H1 (cell line): ENCODE measurements at places on chromosomes 2 and 18. TPM values are rescaled to one million over a fixed set of nuclear protein-coding genes. Genes with fewer than 3 reads are reported as not detected.

CHN1 gene
- polyA plus RNA-seq, result 27.5 and 65.7 TPM in 2 replicates

VPS54 gene
- polyA plus RNA-seq, result 2.4 and 3.6 TPM in 2 replicates

GCG gene
- not detected in 2 replicates for polyA plus RNA-seq

CCDC85A gene
- 0.14 and 0.20 TPM in 2 replicates for polyA plus RNA-seq

C1QL2 gene
- 0.80 and 1.3 TPM in 2 replicates for polyA plus RNA-seq

CCDC178 gene
- 0.11 TPM in 1 of 2 replicates, not detected in the other for polyA plus RNA-seq

IL1RL1 gene
- not detected in 2 replicates for polyA plus RNA-seq

CD8B2 gene
- 0.02 and 0.03 TPM in 2 replicates for polyA plus RNA-seq

CMPK2 gene
- 0.46 and 0.53 TPM in 2 replicates for polyA plus RNA-seq

DSC2 gene
- 2.5 and 4.6 TPM in 2 replicates for polyA plus RNA-seq

GALR1 gene
- 0.09 TPM in 2 replicates for polyA plus RNA-seq

NETO1 gene
- 3.0 and 4.3 TPM in 2 replicates for polyA plus RNA-seq

MRPL53 gene
- 36.6 and 59.8 TPM in 2 replicates for polyA plus RNA-seq

RGPD6 gene
- 2.2 and 4.9 TPM in 2 replicates for polyA plus RNA-seq

DSC1 gene
- polyA plus RNA-seq, result 0.02 TPM in 1 of 2 replicates, not detected in the other

CCDC74B gene
- 6.4 and 8.1 TPM in 2 replicates for polyA plus RNA-seq

MPP4 gene
- polyA plus RNA-seq, result not detected in 2 replicates

SERPINB13 gene
- polyA plus RNA-seq, result not detected in 2 replicates

SGO2 gene
- polyA plus RNA-seq, result 1.6 and 2.4 TPM in 2 replicates

PIEZO2 gene
- polyA plus RNA-seq, result 4.7 and 6.0 TPM in 2 replicates

CEBPZOS gene
- polyA plus RNA-seq, result 20.5 and 27.3 TPM in 2 replicates

PLB1 gene
- polyA plus RNA-seq, result 0.08 and 0.36 TPM in 2 replicates

IL18RAP gene
- polyA plus RNA-seq, result not detected in 2 replicates

PLCD4 gene
- polyA plus RNA-seq, result 0.16 and 0.21 TPM in 2 replicates

RAB11FIP5 gene
- 6.3 and 9.0 TPM in 2 replicates for polyA plus RNA-seq

SP140 gene
- 0.23 and 0.31 TPM in 2 replicates for polyA plus RNA-seq

ARPC2 gene
- polyA plus RNA-seq, result 118 and 174 TPM in 2 replicates

RNF144A gene
- 14.0 and 14.1 TPM in 2 replicates for polyA plus RNA-seq

FSIP2 gene
- 0.17 and 0.47 TPM in 2 replicates for polyA plus RNA-seq

VPS4B gene
- polyA plus RNA-seq, result 6.1 and 7.2 TPM in 2 replicates

RNF125 gene
- polyA plus RNA-seq, result 10.5 and 14.3 TPM in 2 replicates

DYSF gene
- polyA plus RNA-seq, result 5.8 and 6.6 TPM in 2 replicates

CNRIP1 gene
- 5.0 and 7.0 TPM in 2 replicates for polyA plus RNA-seq

CYP27C1 gene
- polyA plus RNA-seq, result 1.3 and 1.4 TPM in 2 replicates

C2orf69 gene
- 3.9 and 5.1 TPM in 2 replicates for polyA plus RNA-seq

RALBP1 gene
- 40.3 and 42.8 TPM in 2 replicates for polyA plus RNA-seq

SMCHD1 gene
- 4.5 and 9.3 TPM in 2 replicates for polyA plus RNA-seq

DLGAP1 gene
- 11.8 and 14.6 TPM in 2 replicates for polyA plus RNA-seq

IL36RN gene
- polyA plus RNA-seq, result not detected in 2 replicates

DNAJB2 gene
- polyA plus RNA-seq, result 21.0 and 28.6 TPM in 2 replicates

GMPPA gene
- polyA plus RNA-seq, result 98.8 and 101 TPM in 2 replicates

BIRC6 gene
- polyA plus RNA-seq, result 30.8 and 32.5 TPM in 2 replicates

ARL4C gene
- 7.0 and 7.7 TPM in 2 replicates for polyA plus RNA-seq

KLHL29 gene
- 1.1 and 2.6 TPM in 2 replicates for polyA plus RNA-seq

TUBA3E gene
- not detected in 2 replicates for polyA plus RNA-seq

MC4R gene
- polyA plus RNA-seq, result 0.11 TPM in 1 of 2 replicates, not detected in the other
